Endothelial cell of coronary artery (primary cell): ENCODE measurements at places on chromosomes 3 and 15. TPM values are rescaled to one million over a fixed set of nuclear protein-coding genes. Genes with fewer than 3 reads are reported as not detected.

TTBK2 gene
- 6.4 and 8.7 TPM in 2 replicates for total RNA-seq

CRTAP gene
- total RNA-seq: 130 and 187 TPM in 2 replicates

OXTR gene
- total RNA-seq: 0.18 and 10.7 TPM in 2 replicates

GOLIM4 gene
- 56.9 and 64.0 TPM in 2 replicates for total RNA-seq

AADAC gene
- total RNA-seq: 0.27 and 0.56 TPM in 2 replicates

SAMMSON gene
- not detected in 2 replicates for total RNA-seq

SCN5A gene
- 3.7 and 4.9 TPM in 2 replicates for total RNA-seq

IGSF11 gene
- total RNA-seq: not detected in 2 replicates

SCAP gene
- total RNA-seq: 54.5 and 61.7 TPM in 2 replicates

GUCA1C gene
- total RNA-seq: not detected in 2 replicates

MELTF gene
- total RNA-seq: 14.2 and 32.0 TPM in 2 replicates
